ENCODE measurements at places on chromosomes 7 and 10.

DNA sequence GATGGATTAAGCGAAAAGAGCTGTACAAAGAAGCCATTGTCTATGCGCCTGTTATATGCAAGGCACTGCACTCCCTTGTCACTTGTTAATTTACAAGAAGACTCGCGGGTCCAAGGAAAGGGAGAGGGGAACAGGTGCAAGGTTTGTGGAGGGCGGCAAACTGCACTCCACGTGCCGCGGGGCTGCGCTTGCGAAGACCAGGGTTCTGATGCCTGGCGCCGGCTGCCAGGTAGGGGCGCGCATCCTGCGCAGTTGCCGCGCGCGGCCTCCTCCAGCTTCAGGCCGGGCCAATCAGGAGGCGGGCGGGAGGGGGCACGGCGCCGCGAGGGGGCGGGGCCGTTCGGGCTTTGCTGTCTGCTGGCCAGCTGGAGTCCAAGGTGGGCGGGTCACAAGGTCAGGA is 140.6 kb upstream of the PALS2 start:
- DNase-seq: no peak

DNA sequence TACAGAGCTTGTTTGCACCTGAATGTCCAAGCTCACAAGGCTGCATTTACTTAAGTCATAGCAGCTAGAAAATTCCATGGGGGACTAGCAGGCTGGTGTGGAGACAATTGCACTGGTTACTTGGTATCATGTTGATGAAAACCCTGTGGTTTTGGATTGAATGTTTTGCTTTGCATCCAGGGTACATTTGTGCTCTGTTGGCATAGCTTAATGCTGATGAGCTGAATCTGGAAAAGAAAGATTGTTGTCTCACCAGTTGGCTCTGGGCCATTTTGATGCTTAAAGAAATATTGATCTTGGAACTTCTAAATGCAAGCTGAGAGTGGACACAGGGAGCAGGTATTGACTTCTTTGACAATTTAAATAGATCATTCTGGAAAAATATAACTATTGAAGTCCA is 122.5 kb upstream of the MBL2 start:
- DNase-seq: no peak

- DNase-seq: no peak
These were observed 49.7 kb downstream of the FOXL3 start for GRCh38 chr7:339696-340095.

GRCh38 chr7:104956753-104957450 is 57.1 kb upstream of the KMT2E start:
- DNase-seq: no peak

GRCh38 chr7:123641901-123642300 is 13.8 kb upstream of the LMOD2 start:
- DNase-seq: no peak

- DNase-seq: no peak
These were observed 533.6 kb downstream of the GATA3 start for GRCh38 chr10:8588135-8588534.

GRCh38 chr7:98077762-98078161 is 28.9 kb upstream of the LMTK2 start:
- DNase-seq: no peak

DNA sequence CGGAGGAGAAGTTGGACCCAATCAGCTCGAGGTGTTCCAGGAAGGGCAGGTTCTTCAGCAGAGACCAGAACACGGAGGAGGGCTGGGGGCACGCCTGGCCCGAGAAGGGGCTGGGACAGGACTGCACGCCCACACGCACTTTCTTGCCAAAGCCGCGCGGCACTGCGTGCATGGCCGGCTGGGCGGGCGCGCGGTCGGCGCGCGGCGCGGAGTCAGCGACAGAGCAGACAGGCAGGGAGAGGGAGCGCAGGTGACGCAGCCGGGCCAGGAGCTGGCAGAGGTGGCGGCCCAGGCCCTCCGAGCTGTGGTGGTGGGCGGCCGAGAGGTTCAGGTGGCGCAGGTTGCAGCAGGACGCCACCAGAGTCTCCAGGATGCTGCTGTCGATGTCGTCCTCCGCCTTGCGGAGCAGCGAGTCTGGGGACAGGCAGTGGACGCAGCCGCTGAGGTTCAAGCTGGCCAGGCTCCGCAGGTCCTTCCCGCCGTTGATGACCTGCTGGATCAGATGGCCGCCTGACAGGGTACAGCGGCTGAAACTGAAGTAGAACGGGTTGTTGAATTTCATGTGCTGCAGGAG is 77.2 kb upstream of the TNRC18 start:
- DNase-seq: no peak

DNA sequence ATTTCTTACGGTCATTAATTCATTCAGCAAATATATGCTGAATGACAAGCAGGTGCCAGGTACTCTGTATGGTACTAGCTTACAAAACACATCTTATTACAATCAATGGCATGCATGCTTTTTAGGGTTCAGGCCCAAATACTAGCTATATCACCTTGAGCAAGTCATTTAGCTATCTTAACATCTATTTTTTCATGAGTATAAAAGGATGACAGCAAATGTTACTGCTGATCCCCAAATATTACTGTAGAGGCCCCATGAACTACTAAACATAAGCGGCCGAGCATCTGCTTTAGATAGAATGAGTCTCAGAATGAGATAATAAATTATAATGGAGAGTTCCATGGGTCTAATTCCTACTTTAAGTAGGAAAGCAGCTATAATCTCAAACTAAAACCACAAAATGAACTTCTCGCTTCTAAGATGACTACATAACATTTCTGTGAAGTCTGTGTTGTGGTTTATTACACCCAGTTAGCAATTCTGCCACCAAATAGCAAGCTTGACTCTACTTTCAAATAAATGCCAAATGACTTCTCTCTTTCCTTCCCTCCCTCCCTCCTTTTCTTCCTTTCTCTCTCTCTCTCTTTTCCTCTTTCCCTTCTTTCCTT is 113.7 kb upstream of the LRRN3 start:
- DNase-seq: no peak

DNA sequence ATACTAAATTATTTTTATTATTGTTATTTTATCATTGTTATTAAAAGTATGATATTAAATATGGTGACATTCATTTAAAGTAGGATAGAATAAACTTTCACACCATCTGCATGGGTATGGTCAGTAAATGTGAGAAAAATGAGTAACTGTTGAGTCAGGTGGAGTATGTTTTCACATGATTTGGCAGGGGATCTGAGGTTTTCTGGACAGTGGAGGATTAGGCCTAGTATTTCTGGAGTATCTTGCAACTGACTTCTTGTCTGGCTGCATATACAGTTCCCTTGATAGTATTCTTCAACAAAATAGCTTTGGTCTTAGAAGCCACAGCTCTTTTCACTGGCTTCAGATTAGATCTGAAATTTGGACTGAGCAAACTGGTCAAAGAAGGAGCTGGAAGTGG is 54.5 kb downstream of the GBF1 start:
- DNase-seq: no peak

GRCh38 chr10:104035194-104036068 is 50.2 kb downstream of the COL17A1 start:
- no peak for DNase-seq

DNA sequence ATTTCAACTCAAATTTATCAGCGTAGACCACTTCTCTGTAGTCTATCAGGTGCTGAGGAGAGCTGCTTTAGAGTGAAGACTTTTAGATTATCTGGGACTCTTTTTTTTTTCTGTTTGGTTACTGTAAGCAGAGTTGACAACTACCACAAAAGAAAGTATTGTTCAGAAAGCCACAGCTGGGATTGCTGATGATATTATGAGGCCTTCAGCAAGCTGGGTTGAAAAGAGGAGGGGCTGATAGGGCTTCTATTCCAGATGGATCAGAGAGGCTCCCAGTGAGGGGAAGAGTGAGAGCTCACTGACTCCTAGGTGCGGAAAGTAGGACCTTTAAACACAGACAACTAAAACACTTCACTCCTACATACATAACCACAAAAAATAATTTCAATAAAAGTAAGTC is 188.5 kb upstream of the FERD3L start:
- no peak for DNase-seq

DNA sequence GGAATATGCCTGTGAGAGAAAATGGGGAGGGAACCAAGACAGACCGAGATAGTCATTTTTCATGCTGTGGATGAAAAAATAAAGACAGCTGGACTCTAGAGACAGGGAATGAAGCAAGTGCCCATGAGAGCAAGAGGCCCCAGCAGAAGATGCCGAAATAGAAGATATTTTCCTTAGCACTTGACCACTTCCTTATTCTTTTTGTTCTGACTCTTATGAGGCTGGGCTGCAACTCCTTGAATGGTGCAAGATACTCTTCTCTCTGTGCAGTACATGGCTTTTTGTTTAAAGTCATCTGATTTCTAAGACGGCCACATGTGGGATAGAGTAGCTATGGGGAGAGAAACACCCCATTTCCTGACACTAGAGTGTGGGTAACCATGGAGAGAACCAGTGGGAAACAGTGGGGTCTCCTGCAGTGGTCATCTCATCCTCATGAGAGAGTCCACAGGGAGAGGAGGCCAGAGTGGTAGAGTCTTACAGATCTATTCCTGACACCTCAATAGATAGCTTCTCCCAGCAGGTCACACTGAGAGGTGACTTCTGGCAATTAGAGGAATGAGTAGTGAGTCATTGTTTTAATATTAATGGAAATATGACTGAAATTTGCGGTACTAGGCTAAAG is 18.0 kb upstream of the VCL start:
- DNase-seq: no peak

DNA sequence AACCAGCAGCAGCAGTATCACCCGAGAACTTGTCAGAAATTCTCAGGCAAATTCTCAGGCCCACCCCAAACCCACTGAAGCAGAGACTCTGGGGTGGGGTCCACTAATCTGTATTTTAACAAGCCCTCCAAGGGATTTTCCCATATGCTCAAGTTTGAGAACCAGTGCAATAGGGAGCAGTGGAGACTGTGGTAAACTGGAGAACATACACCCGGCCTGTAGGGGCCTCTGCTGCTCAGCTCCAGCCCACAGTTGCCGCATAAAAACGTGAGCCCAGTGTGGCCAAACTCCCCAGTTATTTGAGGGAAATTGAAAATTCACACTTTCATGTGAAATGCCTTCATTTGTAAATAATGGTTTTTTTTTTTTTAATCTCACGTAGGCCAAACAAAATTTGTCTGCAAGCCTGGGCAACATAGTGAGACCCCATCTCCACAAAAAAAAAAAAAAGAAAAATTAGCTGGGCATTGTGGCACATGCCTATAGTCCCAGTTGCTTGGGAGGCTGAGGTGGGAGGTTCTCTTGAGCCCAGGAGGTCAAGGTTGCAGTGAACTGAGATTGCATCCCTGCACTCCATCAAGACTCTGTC is 97.6 kb upstream of the ZMIZ1 start:
- no peak for DNase-seq

- no peak for DNase-seq
These were observed 13.8 kb downstream of the RSBN1L start for GRCh38 chr7:77710067-77710466.

GRCh38 chr7:121313793-121314676 is 14.8 kb upstream of the WNT16 start:
- DNase-seq: no peak

DNA sequence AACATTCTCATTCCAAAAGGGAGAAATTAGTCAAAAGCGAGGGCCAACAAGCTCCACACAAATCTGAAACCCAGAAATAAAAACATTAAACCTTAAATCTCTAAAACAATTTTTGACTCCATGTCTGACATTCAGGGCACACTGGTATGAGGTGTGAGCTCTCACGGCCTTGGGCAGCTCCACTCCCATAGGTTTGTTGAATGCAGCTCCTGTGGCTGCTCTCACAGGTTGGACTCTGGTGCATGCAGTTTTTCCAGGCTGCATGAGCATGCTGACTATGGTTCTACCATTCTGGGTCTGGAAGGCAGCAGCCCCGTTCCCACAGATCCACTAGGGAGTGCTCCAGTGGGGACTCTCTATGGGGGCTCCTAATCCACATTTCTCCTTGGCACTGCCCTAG is 887.1 kb upstream of the GHITM start:
- DNase-seq: no peak

DNA sequence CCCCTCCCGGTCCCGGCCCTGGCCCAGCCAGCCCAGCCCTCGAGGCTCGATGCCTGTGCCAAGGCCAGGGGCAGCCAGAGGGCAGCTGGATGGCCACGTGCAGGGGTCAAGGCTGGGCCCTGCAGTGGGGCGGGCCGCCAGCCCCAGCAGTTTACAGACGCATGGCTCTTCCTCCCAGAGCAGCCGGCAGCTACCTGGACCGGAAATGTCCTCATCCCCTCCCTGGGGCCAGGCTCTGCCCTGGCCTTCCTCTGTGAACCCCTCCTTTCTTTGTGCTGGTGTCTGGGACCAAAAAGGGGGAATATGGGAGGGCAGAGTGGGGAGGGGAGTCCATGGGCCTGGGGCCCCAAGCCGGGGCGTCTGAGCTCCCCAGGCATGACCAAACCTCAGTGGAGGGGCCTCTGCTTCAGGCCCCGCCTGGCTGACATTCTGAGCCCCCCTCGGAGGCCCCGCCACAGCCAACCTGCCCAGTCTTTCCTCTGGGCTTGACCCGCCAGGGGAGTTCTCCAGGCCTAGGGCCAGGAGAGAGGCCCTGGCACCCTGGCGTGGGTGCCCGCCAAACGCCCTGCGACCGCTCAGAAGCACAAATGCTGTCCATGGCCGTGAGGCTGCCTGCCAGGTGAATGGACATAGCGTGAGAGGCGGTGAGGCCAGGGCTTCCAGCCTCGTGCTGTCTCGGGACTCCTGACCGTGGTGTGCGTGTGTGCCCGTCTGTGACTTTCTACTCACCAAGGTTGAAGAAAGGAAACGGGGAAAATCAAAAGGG is 24.7 kb upstream of the AMZ1 start:
- no peak for DNase-seq

GRCh38 chr10:48981310-48981907 is 41.8 kb upstream of the LRRC18 start:
- peak; percentile 6 for DNase-seq

DNA sequence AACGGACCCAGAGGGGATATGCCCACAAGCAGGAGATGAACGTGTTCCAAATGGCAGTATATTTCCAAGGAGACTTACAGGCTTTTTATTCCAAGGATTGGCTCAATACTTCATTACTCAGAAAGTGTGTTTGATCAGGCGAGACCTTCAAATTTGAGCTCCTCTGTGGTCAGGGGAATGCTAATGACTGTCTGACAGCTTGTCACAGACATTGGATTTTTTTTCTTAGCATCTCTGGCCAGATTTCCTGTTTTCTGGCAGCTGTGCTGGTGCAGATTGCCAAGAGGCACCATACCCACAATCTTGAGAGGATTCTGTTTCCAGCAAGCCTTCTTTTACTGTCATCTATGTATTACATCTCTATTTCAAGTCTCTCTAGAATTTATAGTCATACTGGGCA is 93.8 kb downstream of the C1GALT1 start:
- no peak for DNase-seq

- DNase-seq: no peak
These were observed 403.7 kb downstream of the RPS24 start for GRCh38 chr10:78437407-78437768.

GRCh38 chr7:156993925-156994235 is 16.6 kb downstream of the MNX1 start:
- DNase-seq: no peak

DNA sequence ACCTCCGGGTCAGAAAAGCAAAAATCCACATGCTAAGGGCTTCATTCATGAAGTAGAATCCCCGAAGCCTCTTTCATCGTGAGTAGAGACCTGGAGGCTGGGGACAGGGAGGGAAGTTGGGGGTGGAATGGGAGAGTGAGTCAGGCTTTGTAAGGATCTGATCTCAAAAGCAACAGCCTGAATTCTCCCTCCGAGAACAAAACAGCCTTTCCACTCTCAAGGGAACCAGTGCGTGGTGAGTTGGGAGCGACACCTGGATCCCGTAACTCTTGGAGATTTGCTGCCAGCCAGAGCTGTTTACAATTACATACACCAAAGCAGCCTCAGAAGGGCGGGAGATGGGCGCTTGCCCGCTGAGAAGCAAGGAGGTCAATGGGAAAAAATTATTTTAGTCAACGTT is 10.8 kb downstream of the AFAP1L2 start:
- no peak for DNase-seq

GRCh38 chr7:10874666-10875065 is 99.0 kb upstream of the PHF14 start:
- no peak for DNase-seq
